ENCODE measurements at places on chromosomes 6 and 20.

- DNase-seq = no peak
Observed at GRCh38 chr6:129766959-129767728, 57.2 kb upstream of the ARHGAP18 start.

- DNase-seq = no peak
Observed at GRCh38 chr6:47792216-47792733, 10.4 kb downstream of the OPN5 start.

DNA sequence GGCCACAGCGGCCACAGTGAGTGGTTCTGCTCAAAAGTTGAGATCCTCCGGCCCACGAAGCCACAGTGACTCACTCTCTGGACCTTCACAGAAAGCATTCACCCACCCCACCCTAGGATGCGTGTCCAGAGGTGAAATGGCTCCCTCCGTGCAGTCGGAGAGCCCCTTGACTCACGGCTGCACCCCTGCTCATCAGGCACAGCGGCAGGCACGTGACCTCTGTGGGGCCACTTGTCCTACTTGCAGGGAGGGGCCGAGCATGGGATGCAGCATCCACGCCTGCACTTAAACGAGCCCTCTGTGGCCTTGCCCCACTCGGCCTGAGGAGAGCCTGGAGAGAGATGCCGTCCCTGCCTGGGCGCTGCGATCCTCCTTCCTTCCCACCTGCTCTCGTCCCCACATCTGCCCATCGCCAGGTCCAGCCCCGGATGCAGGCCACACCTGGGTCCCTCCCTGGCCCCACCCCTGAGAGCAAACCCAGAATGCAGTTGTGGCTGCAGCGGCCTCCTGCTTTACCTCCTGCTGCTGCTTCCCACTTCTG, 28.7 kb downstream of the NTSR1 start:
- DNase-seq = no peak

GRCh38 chr6:90502381-90502780, 84.5 kb downstream of the MAP3K7 start:
- DNase-seq = no peak

GRCh38 chr6:4776493-4777393, 539 bp downstream of the CDYL start:
- peak; percentile 49 for DNase-seq

GRCh38 chr6:54988576-54988975, 142.0 kb downstream of the FAM83B start:
- DNase-seq = no peak

DNA sequence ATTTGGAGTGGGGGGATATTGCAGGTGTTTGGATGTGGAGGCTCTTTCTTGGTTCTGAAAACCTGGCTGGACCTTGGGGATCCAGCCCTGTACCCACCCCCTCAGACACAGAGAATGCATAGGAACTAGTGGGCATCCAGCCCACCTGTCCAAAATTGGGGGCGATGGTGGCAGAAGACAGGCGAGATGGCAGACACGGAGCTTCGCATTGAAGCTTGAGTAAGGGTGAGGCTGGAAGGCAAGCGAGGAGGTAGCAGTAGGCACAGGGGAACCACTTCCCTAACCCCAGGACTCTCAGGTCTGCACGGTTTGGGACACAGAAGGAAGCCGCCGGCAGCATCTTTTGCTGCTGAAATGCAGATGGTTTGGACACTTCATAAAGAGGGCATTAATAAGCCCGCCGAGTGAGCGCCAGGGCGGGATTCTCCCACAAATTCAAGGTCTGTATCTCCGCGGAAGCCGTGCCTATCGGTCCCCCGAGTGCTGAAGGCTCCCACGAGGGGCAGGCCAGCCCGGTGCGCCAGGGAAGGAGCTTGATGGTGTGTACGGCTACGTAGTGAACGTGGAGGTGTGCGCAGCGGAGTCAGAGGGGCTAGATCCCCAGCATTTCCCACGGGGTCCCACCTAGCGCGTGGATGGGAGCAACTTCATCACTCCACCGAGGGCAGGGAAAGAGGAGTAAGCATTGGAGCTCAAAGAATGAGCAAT, 1.6 kb upstream of the FOXA2 start:
- no peak for DNase-seq

DNA sequence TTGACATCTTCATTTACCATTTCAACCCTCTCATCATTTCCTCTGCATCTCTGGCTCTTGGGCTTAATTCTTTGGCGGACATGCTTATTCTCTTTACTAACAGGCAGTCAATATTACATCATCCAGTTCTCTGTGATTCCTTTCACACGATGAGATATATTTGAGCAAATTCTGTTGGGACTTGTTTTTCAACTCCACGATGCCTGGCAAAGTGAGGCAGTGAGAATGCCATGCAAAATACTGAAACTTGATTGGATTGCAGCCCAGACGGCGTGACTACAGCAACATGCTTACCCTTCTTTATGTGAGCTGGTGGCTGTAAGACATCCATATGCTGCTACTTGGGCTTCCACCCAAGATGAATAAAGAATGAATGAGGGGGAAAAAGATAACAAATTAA, 101.7 kb upstream of the SPACA1 start:
- no peak for DNase-seq

Measured in 8988T (cell line).